ENCODE measurements at places on chromosomes 1 and 21.

DNA sequence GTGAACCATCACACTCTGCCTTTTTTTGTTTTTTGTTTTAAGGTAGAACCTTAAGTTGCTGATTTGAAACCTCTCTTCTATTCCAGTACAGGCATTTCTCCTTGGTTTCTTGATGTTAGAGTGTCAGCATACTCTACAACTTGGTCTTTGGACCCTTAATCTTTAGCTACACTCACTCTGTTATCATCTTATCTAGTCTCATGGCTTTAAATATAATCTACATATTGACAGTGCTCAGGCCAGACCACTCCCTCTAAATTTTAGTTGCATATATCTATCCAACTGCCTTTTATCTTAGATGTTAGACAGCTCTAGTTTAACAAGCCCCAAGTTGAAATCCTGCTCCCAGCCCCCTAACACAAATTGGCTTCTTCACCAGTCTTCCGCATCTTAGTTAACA lies 22.1 kb downstream of the NME7 start:
- DNase-seq = no peak

GRCh38 chr21:45164124-45164511 lies 89.7 kb downstream of the ADARB1 start:
- DNase-seq = no peak

DNA sequence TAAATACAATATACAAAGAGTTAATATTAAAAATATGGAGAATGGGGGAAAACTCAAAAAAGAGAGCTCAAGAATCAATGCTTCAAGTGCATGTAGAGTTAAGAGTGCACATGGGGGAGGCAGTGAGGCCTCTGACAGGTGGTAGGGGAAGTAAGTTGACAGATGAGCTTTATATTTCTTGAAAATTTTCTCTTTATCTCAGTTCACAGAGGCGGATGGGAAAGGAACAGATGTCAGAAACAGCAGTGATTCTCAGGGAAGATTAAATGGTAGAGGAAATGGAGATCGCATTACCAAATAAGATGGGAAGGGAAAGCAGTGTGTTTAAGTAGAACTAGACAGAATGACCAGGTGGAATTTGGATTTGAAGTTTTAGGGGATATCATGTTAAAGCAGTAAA lies 200.1 kb upstream of the C1orf105 start:
- DNase-seq = no peak

- DNase-seq = no peak
These were observed 78.0 kb upstream of the HSD17B7 start for GRCh38 chr1:162712317-162713029.

Data from NCI-H748 treated with DMSO at 0.1 percent for 48 hours (cell line).